ENCODE measurements at places on chromosomes 13 and 19.

GRCh38 chr19:2343289-2343982 lies 15.0 kb downstream of the SPPL2B start:
- DNase-seq, result no peak

GRCh38 chr13:63446329-63446728 lies 2030.7 kb upstream of the PCDH20 start:
- DNase-seq, result no peak

DNA sequence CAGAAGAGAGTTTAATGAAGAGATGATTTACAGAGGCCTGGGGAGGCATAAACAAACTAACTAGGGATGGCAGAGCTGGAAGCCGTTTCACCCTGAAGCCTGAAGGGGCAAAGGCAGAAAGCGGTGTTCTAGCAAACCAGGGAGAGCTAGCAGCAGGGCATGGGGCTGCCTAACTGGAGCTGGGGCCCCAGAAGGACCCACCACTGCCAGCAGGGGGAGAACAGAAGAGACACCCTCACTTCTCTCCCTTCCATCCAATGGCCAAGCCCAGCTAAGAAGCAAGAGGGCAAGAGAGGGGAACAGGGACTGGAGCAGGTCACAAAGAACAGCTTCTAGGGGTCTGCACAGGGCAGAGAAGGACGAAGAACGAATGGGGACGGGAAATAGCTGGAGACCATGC lies 195.5 kb downstream of the KATNAL1 start:
- no peak for DNase-seq

DNA sequence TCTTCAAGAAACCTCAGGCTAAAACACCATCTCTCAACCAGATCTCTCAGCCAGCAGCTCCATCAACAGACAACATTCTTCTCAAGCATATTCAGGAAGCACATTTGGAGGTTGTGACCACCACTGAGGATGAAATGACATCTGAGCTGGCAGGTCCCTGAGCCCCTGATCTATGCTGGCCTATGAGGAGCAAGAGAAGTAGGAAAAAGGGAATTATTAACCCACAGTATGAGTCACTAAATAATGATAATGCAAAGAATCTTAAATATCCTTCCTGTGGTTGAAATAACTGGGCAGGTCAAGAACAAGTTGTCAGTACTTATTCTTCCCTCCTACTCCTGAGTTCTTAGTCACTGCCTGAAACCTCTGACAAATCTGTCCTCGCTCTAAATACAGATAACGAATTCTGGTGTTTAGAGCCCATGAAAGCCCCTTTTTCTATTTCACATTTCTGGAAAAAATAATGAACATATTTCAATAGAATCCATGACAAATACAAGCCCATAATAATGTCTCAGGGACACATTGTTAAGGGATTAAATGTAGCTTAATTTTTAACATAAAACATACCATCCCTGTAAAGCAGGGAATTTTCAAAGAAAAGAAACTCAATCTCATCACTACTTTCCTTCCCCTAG lies 225.8 kb upstream of the IRS2 start:
- DNase-seq, result no peak
